ENCODE measurements at places on chromosomes 1 and 21. TPM values are rescaled to one million over a fixed set of nuclear protein-coding genes. Genes with fewer than 3 reads are reported as not detected.
A peak's percentile ranks its signal among the peaks of the same experiment; 100 is the strongest.

GRCh38 chr1:52403566-52404115, 582 bp downstream of the ORC1 start:
- DNase-seq: no peak
- peaks cover 22% of the 10 kb centered on the region for H3K36me3 ChIP-seq
- H3K27ac ChIP-seq: peak overlapping the region; percentile 87
- H3K27me3 ChIP-seq: no peaks in the 10 kb centered on the region

GRCh38 chr1:97209381-97209957, 487.9 kb downstream of the PTBP2 start:
- no peak for DNase-seq
- no peak overlapping the region for H3K27ac ChIP-seq
- H3K27me3 ChIP-seq: no peaks in the 10 kb centered on the region
- H3K4me3 ChIP-seq: no peak overlapping the region

GRCh38 chr1:155273343-155274245, at the start of gene CLK2:
Gene CLK2, minus strand, starts transcription at chr1:155273504. Its CDS starts 2,527 bp downstream, at chr1:155270977.
- peak within 1 kb of the TSS; percentile 94 for H3K4me3 ChIP-seq
- peak; percentile 94 for DNase-seq
- H3K36me3 ChIP-seq: peaks cover 24% of the 10 kb centered on the region
- H3K27ac ChIP-seq: peak within 1 kb of the TSS; percentile 99
- peaks cover 44% of the 10 kb centered on the region for H3K4me1 ChIP-seq
- no peaks in the 10 kb centered on the region for H3K27me3 ChIP-seq

GRCh38 chr1:43444151-43444828, 9.4 kb downstream of the HYI start:
- no peak overlapping the region for H3K4me3 ChIP-seq
- no peak overlapping the region for H3K27ac ChIP-seq
- no peak for DNase-seq
- peaks cover 100% of the 10 kb centered on the region for H3K36me3 ChIP-seq
- no peaks in the 10 kb centered on the region for H3K27me3 ChIP-seq

DNA sequence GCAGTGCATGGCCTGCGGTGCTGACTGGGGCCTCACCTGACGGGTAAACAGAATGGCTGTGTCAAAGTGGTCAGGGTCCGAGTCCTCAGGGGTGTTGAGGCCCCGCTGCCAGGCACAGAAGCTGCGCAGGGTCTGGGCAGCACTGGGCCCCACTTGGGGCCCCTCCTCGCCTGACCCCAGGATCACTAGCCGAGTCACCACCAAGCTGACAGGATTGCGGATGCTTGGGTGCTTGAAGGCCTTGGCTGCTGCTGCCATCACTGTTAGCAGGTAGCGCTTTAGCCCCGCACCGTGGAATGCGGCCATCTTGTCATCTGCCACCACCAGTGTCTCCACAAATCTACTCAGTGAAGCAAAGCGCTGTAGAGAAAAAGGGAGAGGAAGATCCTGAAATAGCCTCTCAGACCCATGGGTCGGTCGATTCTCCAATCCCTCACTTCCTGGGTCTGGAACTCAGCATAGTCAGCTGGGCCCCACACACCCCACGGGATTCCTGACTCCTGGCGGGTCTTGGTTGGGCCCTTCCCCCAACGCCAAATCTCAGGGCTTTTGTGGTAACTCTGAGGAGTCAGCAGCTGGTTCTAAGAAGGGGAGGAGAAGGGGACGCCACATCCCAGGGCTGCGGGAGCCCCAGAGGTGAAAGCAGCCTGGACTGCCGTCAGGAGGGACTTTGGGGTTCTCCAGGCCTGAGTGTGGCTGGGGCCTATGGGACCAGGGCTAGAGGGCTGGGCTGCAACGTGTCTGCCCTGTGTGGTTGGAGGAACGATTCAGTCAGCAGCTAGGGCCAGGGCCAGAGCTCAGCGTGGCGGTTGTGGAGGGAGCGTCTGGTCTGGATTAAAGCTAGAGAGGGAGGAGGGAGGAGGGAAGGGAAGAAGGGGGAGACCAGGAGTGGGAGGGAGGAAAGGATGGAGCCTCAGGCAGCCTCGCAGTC, 2.1 kb downstream of the ADAMTS4 start:
- DNase-seq: no peak
- peaks cover 84% of the 10 kb centered on the region for H3K4me1 ChIP-seq
- H3K36me3 ChIP-seq: peaks cover 33% of the 10 kb centered on the region
- no peaks in the 10 kb centered on the region for H3K27me3 ChIP-seq
- H3K27ac ChIP-seq: peak overlapping the region; percentile 99

DNA sequence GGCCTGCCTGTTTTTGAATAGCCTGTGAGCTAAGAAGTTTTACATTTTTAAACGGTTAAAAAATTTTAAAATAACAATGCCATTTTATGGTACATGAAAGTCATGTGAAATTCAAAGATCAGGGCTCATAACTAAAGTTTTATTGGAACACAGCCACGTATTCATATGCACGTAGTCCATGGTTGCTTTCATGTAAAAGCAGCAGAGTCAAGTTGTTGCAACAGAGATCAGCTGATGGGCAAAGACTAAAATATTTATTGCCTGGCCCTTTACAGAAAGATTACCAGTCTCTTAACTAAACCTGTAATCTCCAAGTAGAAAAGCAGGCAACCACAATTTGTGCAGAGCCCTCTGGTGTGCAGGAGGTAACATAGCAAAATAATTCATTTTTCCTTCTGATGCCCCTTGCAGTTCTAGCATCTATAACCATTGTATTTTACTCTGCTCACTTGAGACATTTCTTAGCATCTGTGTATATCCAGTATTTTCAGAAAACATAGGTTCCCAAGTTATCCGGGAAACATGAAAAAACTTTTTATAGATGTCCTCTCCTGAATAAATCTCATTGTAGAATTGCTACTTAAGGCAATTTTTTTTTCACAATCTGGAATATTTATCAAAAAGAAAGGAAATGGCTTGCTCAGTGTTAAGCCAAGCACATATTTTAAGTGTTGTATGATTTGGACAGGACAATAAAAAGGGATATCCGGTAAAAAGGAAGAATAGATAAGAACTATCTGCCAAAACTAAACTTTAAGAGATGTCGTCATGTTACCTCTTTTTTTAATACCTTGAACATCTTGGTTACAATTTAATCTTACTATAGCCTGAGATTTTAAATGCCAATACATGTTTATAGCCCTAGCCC, 430.8 kb downstream of the PLPP3 start:
- peaks cover 9% of the 10 kb centered on the region for H3K4me1 ChIP-seq
- no peaks in the 10 kb centered on the region for H3K36me3 ChIP-seq
- H3K27ac ChIP-seq: no peak overlapping the region
- H3K27me3 ChIP-seq: no peaks in the 10 kb centered on the region

GRCh38 chr1:77888781-77889642, 588 bp downstream of the NEXN start:
- no peaks in the 10 kb centered on the region for H3K4me1 ChIP-seq
- H3K27ac ChIP-seq: peak overlapping the region; percentile 97
- peak overlapping the region; percentile 87 for H3K4me3 ChIP-seq
- DNase-seq: no peak

C1orf226 gene
- 3.0 TPM for total RNA-seq

PIK3C2B gene
- total RNA-seq: 13.1 TPM

EDARADD gene
- not detected for total RNA-seq

CR2 gene
- not detected for total RNA-seq

Data from right atrium auricular region (tissue), 2 donors.